ENCODE measurements at places on chromosomes 13 and 19.

GRCh38 chr19:29266603-29267002, 53.7 kb upstream of the UQCRFS1 start:
- DNase-seq, result no peak

- no peak for DNase-seq
These were observed 4.5 kb downstream of the ATP4B start for GRCh38 chr13:113653264-113654174.

DNA sequence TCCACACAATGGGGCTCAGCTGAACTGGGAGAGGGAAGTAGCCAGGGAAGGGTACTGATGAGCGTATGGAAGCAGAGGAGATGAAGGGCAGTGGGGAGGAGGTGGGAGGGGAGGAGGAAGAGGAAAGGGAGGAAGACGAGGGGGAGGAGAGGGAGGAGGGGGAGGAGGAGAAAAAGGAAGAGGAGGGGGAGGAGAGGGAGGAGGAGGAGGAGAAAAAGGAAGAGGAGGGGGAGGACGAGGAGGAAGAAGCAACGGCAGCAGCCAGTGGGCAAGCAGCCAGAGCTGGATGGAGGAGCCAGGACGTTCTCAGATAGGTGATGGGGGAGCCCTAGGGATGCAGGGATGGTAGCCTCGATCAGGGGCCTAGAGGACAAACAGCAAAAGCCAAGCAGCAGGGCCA, 5.6 kb downstream of the CERS4 start:
- DNase-seq, result no peak

GRCh38 chr13:96252903-96253302, 163.0 kb downstream of the HS6ST3 start:
- no peak for DNase-seq

- no peak for DNase-seq
These were observed 26.6 kb downstream of the ZNF345 start for GRCh38 chr19:36876993-36877938.

DNA sequence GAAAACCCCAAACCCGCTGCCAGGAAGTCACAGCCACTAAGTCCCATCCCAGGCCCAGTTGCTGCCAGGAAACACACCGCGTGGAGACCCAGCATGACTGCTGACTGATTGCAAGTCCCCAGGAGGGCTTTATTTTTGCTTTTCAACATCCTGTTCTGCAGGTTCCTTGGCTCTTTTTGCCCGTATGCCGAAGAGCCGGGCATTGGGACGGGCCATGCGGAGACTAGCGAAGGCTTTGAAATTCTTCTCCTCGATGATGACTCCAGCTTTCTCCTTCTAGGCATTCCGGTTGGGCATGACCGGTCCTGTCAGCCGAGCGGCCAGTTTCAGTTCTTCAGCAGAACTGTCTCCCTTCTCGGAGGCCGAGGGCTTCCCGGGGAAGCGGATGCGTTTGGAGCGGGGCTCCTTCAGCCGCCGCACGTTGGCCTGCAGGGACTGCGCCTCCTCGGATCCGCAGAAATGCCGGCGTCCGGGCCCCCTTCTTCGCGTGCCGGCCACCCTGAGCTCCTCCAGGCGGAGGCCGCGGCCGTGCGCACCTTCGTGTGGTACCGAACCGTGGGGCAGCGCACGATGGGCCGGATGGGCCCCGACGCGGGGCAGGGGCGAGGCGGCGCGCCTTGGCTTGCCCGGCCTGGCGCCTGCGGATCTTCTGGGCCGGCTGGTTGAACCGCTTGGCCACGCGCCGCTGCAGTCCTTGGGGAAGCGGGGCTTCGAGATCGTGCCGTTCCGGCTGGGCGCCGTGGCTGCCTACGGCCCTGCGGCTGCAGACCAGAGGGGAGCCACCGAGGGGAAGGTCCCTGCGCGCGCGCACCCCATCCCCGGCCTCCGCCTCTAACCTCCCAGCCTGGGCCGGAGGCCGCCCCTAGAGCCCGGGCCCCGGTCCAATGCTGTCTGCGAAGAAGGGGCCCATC, 15.2 kb downstream of the ZSCAN5C start:
- DNase-seq, result no peak

DNA sequence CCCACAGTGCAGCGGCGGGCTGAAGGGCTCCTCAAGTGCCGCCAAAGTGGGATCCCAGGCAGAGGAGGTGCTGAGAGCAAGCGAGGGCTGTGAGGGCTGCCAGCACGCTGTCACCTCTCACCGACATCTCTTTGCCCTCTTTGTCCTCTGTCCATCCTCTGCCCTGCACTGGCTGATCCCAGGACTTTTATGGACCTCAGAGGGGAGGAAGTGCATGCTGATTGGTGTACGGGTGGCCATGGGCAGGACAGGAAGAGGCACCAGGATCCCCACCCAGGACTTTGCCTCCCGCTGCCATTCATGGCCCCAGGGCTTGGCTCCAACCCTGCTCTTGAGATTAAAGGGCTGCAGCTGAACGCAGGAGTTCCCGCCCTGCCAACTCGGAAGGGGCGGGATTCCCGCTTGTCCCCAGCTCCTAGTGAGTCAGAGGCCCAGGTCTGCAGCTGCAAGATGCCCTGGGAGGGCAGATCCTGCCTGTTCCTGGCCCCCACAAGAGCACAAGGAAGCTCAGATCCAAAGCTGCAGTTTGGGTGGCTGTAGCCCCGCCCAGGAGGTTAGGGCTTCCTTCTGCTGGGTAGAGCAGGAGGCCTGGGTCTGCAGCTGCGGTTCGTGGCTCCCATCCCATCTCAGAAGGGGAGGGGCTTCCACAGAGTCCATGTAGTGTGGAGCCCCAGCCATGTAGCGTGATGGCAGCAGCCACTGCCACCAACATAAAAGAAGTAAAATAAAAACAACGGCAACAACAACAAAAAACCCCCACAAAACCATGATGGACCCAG, 1716.7 kb downstream of the SLITRK1 start:
- no peak for DNase-seq

DNA sequence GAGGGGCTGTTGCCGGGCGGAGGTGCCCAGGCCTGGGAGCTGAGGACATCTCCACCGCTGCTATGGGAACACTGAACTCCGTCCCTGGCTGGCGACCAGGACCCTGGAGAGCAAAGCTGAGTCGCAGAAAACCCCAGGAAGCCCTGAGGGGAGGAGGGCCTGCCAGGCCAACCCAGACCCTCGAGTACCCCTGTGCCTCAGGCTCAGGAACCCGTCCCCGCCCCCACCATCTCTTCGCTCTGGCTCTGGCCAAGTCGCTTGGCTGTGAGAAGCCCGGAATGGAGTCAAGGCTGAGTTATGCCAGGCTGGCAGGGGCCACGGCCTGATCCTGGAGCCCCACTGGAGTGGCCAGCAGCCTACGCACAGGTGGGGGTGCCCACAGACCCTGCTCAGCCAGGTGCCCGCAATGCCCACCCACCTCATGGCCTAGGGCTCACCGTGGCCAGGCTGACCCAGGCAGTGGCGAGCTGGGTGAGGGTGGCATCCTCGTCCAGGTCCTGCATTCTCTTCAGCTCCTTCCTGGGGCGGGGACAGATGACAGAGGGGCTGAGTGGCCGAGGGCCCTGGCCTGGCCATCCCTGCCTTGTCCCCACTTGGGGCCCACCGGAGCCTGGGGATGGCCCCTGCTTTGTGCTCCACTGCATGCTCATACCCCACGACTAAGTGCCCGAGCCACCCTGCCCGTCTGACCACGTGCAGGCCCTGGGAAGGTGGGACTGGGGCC, 8.5 kb upstream of the CERS1 start:
- no peak for DNase-seq

DNA sequence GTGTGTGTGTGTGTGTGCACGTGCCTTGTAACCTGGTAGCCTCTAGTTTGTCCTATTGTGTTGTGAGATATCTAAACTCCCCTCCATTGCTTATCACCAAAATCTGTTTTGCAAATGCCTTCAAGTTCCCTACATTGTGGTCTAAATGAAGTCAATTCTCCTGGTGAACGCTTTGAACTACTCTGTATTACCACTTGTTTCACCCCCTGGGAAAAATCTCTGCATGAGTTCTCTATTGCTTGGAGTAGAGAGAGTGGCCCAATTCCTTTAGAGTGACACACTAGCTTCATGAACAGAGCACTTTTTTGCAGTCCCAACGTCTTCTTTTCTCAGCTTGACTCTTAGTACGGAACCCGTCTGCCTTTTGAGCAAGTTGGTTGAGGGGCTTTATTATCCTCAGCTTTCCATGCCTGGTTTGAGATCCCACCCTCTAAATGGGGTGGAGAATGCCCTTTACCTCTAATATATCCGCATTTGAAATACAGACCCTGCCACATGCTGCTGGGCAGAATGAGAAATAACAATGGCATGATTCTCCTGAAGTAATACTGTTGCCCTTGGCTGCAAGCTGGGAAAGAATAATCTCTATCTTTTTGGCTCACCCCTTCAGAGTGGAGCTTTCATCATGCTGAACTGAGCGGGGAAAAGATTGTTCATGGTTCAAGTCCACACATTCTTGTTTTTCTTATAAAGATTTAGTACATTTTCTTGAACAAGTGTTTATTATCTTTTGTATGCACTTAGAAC, 2545.3 kb downstream of the PCDH9 start:
- DNase-seq, result no peak

DNA sequence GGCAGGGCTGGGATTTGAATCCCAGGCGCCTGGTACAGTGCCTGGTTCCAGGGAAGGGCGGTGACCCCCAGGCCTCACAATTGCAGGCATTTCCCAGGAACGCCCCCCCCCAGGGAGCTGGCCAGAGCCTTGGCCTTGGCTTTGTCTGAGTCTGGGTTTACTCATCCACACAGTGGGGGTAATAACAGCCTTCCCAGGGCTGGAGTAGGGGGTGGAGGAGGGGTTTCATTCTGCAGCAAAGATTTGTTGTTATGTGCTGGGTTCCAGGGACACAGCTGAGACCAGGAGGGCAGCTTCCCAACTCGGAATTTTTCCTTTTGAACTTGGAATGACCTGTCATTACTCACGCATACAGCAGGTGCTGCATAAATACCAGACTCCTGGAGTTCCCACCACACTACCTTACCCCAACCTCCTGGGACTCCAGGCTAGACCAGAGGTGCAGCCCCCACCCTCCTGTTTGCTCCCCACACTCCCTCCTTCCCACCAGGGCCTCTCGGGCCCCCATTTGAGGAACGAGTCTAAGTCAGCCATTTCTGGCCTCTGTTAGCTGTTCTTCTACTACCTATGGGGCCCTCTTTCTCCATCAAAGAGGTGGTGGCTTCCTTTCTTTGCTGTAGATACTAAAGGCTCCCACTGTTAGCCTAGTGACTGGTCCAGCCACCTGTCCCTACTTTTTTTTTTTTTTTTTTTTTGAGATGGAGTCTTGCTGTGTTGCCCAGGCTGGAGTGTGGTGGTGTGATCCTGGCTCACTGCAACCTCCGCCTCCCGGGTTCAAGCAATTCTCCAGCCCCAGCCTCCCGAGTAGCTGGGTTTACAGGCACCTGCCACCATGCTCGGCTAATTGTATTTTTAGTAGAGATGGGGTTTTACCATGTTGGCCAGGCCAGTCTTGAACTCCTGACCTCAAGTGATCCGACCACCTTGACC, 1.6 kb upstream of the ADAMTS10 start:
- no peak for DNase-seq

GRCh38 chr19:39645800-39646411, 9.8 kb upstream of the LGALS16 start:
- no peak for DNase-seq

- DNase-seq, result no peak
These were observed 3.3 kb downstream of the KLK8 start for GRCh38 chr19:50998061-50998460.

DNA sequence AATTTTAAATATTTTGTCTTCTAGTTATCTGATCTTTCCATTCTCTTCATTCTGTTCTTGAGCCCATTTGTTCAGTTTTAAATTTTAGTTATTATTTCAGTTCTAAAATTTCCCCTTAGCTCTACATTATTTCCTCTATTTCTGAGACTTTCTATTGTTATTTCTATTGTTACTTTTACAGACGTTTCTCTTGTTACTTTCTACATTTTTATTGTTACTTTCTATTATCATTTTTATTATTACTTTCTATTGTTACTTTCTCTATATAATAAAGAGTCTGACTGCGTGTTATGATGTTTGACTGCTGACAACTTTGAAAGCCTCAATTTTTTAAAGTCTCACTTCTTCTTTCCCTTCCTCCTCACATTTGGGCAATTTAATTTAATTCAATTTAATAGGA, 915.7 kb upstream of the PCDH20 start:
- DNase-seq, result no peak

GRCh38 chr19:21709464-21709863, 57.9 kb downstream of the ZNF100 start:
- DNase-seq, result no peak

- DNase-seq, result no peak
These were observed 238.2 kb upstream of the HTR2A start for GRCh38 chr13:47134939-47135489.

DNA sequence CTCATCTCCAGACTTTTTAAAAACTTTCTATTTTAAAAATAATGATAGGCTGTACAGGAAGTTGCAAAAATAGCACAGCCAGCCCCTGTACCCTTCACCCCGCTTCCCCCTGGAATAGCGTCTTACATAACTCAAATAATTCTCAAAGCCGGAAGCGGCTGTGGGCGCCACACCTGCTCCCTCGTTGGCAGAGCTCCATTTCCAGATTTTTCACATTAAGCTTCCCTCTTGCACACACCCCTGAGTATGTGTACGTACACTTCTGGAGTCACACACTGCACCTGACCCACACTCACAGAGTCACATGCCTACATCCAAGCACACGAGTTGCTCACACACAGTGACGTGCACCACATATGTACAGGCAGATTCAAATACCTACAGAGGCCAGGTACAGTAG, 24.9 kb upstream of the DPP9 start:
- DNase-seq, result no peak

DNA sequence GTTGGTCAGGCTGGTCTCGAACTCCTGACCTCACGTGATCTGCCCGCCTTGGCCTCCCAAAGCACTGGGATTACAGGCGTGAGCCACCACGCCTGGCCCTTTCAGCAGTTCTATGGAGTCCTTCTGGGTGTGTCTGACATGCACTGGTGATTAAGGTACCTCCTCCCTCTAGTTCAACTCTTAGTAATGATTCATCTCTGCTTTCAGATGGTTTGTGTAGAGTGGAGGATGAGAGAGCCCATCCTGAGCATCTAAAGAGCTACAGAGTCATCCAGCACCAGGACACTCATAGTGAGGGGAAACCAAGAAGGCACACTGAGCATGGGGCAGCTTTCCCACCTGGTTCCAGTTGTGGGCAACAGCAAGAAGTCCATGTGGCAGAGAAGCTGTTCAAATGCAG, 8.2 kb downstream of the ZNF584 start:
- DNase-seq, result no peak

GRCh38 chr19:2613507-2614295, 88.8 kb downstream of the GNG7 start:
- no peak for DNase-seq

DNA sequence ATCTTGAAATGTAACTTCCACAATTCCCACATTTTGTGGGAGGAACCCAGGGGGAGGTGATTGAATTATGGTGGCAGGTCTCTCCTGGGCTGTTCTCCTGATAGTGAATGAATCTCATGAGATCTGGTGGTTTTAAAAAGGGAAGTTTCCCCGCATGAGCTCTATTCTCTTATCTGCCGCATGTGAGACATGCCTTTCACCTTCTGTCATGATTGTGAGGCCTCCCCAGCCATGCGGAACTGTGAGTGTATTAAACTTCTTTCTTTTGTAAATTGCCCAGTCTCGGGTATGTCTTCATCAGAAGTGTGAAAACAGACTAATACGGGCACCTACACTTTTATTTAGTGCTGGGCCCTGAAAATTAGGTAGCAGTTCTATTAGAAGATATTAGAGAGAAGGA, 45.8 kb downstream of the TNFSF13B start:
- DNase-seq, result no peak

Measured in CD14-positive monocyte (primary cell).